RWPE1 (cell line): ENCODE measurements at places on chromosomes 5 and 9.

DNA sequence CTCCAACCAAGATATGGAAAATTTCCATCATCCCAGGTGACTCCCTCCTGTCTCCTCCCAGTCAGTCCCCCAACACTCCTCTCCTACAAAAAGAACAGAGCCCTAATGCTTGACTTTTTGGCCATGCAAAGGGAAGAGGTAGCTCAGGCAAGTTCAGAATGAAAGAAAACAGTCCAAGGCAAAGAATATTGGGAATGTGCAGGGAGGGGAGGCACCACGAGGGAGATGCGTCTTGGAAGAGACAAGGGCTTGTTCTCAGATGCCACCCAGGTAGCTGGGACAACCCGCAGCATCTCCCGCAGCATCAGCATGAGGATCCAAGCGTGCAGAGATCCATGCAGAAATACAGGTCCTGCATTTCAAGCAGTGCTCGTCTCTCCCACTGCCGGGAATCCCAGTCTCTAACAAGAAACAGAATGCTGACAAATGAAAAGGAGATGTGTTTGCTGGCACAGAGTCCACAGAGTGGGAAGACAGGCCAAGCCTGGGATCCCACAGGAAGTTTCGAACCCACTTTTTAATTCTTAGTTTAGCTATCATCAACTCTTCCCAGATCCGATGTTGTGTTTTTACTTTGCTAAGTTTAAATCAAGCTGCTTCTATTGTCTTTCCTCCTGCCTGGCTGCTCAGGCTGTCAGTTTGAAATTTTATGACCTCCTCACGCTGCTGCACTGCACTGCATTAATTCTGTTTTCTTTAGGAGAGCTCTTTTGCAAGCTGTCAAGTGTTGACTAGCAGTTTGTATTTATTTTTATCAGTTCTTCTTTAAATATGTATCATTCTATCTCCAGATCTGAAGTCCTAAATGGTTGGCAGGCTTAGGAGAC lies 86.8 kb upstream of the OSMR start:
- DNase-seq, result no peak

GRCh38 chr9:125099816-125100215 lies 43.5 kb downstream of the SCAI start:
- DNase-seq, result no peak

DNA sequence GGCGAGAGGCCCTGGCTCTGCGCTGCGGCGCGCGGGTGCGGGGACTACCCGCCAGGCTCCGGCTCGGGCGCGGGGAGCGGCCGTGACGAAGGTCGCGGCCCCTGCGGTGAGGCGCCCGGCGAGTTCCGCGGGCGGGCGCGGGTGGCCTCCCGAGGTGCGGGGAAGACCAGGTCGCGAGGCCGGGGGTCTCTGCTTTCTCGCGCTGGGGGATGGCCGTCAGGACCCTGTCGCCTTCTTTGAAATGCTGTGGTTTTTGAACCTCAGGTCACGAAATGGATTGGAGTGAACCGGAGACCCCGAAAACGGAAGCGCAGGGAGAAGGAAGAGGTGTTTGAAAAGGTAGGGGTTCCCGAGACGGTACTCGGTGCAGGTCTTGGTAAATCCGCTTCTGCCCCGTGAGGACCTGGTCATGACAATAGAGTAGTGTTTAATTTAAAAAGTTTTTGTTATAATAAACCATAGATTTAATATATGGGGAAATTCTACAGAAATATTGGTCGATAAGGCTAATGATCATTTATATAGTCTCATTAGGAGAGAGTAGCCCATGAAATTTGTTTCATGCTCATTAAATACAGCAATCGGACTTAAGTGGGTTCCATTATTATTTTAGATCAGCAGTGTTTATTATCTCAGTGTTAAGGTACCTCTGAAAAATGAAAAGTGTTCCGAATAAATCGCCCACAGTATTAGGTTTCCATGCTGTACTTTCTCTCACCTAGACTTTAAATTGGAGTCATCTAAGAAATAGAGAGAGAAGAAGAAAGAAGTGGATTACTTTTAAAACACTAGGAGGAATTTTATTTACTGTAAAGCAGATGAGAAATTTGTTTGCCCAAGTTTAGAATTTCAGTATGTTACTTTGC lies 279.0 kb downstream of the AOPEP start:
- peak; percentile 46 for DNase-seq

DNA sequence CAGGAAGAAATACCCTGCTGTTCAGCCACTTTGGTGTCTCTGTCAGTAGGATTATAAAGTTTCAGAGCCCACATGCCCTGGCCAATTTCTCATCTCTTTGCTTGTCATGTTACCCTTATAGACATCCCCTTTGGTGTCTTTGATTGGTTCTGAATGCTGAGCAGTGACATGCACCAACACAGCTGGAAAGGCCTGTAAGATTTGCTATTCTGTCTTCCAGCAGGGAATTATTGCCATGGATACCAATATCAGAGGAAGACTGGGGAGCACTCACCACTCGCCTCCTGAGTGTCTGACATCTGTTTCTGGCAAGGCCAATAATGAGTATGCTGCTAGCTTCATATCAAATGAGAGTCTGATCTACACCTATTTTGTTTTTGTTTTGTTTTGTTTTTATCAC lies 34.4 kb downstream of the RAB3C start:
- DNase-seq, result no peak

GRCh38 chr9:134663753-134664415 lies 22.3 kb downstream of the COL5A1 start:
- DNase-seq, result no peak
